ENCODE measurements at places on chromosomes 4 and X.

- no peak for DNase-seq
Observed at GRCh38 chr4:66647476-66647875, 897.8 kb downstream of the CENPC start.

GRCh38 chrX:72475338-72475737, 97.3 kb downstream of the HDAC8 start:
- DNase-seq = no peak

DNA sequence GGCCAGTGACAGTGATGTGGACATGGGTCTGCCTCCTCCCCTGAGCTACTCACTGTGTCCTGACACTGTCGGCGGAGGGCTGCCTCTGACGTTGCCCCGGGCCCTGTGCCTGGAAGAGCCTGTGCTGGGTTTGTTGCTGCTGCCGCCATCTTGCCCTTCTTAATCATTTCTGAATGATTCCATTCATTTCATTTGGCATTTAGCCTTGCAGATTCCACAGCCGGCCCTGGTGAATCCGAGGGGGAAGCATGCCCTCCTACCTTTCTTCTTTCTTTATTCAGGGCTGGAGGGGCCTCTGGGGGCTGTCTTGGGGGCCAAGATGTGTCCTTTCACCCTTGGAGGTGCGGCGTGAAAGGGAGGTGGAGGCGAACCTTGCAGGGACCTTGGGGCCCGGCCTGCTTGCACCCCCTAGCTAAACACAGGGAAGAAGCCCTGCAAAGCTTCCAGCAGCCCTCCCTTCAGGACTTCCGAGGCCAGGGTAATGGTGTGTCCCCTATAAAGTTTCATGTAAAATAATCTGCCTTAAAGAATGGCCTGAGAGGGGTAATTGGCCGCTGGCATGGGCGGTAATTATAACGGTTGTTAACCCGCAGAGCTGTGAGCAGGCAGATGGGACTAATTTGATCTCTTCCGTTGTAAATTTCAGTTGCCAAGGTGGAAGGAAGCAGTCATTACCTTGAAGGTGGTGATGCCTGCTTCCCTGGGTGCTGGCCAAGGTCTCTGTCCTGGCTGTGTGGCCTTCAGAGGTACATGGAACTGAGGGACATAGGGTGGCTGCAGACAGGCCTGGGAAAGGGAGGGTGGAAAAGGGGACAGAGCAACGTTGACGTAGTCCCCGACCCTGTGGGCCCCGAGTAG, 92.3 kb downstream of the PSAPL1 start:
- no peak for DNase-seq

GRCh38 chr4:16896881-16897750, 1.3 kb downstream of the LDB2 start:
- no peak for DNase-seq

GRCh38 chr4:6991771-6992557, 51.2 kb upstream of the TADA2B start:
- no peak for DNase-seq

DNA sequence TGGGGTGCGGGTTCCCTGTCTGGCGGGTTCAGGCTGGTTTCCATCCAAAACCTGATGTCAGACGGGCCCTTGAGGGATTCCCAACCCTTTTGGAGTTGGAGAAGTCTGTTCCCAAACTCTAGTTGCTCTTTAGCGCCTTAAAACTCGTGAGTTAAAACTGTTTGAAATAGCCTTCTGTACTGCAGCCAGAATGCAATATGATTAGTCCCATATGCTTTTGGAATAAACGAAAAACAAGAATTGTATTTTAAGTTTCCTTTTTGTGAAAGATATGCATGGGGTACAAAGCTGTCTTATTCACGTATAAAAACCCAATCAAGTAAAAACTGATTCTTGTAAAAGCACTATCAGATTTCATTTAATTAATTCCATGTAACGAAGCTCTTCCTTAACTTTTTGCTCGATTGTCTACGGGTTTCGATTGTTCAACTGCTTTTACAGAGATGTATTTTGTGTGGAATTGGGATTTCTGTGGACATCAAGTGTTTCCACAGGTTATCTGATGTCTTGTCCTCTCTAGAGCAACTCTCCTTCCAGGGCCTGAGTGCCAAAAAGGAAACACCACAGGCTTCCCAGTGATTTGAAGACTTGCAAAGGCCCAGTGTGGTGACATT, 49.5 kb downstream of the CLDN34 start:
- no peak for DNase-seq

GRCh38 chrX:154046031-154046781, 26.5 kb upstream of the IRAK1 start:
- DNase-seq = peak; percentile 3

- DNase-seq = no peak
Observed at GRCh38 chrX:19174401-19175025, 52.2 kb upstream of the ADGRG2 start.

DNA sequence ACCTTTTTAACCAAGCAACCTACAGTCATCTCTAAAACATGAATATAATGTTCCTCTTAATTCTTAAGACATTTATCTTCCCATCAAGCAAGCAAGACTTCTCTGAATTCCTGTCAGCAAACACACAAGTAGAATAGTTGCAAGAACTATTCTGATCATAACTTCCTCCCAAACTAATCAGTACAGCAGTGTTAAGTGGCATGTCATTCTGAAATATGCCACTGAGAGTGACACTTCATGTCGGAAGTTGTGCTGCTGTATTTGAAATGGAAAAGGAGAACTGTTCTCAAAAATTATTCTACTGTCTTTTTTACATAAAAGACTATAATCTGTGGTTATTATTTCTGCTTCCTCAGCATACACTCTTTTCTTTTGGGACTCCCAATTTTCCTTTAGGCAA, 546.6 kb downstream of the PCDH18 start:
- no peak for DNase-seq

DNA sequence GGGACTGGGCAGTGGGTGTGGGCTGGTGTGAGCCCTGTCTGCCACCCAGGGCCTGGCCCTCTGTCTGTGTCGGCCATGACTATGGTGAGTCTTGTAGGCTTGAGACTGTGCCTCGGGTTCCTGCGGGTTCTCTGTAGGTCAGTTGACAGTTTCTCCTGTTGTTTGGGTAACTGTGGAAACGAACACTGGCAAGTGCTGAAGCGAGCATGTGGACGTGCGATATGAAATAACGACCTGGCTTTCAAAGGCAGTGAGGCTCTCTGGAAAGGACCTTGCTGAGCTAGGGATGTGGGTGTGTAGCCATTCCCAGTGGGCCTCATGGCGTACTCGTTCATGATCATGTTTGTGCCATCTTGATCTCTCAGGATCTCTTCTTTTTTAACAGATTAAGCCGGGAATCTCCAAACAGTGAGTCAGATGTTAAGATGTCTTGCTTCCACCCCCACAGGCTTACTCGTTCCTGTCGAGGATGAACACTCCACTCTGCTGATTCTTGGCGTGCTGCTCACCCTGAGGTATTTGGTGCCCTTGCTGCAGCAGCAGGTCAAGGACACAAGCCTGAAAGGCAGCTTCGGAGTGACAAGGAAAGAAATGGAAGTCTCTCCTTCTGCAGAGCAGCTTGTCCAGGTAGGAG, 41.3 kb downstream of the HTT start:
- DNase-seq = no peak

- peak; percentile 61 for DNase-seq
Observed at GRCh38 chrX:107894038-107894437, 68.4 kb downstream of the MID2 start.

- DNase-seq = no peak
Observed at GRCh38 chrX:29254515-29254914, 667.3 kb downstream of the IL1RAPL1 start.

DNA sequence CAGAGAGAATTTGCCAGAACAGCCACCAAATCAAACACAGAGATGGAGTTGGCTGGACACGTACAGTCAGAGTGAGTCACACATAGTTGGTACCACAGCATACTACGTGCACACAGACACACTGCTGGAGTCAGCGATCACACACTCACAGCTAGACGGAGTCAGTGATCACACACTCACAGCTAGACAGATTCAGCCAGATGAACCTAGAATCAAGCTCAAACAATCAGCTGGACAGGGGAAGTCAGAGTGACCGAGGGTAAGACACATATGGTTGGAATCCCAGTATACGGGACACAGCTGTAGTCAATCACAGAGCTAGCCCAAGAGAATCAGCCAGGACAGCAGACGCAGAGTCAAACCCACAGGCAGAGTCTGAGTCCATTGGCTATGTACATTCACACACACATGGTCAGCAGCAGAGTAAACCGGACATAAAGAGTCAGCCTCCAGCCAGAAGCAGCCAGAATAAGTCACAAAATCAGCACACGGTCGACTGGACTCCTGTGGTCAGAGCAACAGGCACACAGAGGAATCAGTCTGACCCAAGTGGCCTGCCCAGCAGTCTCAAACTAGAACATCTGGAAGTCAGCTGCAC, 4.6 kb downstream of the SLC38A5 start:
- DNase-seq = no peak

- no peak for DNase-seq
Observed at GRCh38 chrX:149365552-149365951, 139.6 kb downstream of the IDS start.

Data from NCI-H2081 (cell line).